ENCODE measurements at places on chromosomes 4 and X. TPM values are rescaled to one million over a fixed set of nuclear protein-coding genes. Genes with fewer than 3 reads are reported as not detected.

SLAIN2 gene
- 25.8 TPM for total RNA-seq

VCX3B gene
- total RNA-seq: not detected

MMAA gene
- total RNA-seq: 6.5 TPM

SATL1 gene
- total RNA-seq: not detected

PDGFRA gene
- 0.98 TPM for total RNA-seq

NDNF gene
- total RNA-seq: not detected

PAGE5 gene
- total RNA-seq: not detected

STATH gene
- not detected for total RNA-seq

WNK3 gene
- not detected for total RNA-seq

DNA sequence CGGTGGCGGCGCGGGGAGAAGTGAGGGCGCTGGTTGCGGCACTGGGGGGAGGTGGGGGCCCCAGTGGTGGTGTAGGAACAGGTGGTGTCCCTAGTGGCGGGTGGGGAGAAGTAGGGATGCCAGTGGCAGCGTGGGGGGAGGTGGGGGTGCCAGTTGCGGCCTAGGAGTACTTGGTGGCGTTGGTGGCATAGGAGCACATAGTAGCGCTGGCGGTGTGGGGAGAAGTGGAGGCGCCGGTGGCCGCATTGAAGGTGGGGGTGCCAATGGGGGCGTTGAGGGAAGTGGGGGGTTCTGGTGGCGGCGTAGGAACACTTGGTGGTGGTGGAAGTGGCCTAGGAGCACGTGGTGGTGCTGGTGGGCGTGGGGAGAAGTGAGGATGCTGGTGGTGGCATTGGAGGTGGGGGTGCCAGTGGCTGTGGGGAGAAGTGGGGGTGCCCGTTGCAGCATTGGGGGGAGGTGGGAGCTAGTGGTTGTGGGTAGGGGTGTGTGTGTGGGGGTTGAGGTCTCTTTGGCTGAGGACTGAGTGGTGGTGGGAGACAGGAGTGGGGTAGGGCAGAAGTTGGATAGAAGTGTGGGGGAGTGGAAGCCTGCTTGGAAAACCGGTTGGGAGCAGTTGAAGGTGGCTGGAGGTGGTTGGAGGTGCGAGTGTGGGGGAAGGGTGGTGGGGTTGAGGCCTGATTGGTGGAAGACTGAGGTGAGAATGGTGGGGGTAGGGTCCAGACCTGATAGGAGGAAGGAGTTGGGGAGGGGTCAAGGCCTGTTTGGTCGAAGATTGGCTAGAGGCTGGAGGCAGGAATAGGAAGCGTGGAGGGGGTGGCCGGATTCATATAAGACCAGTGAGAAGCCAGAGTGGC is 1.1 kb downstream of the GCNA start:
- DNase-seq: no peak

DNA sequence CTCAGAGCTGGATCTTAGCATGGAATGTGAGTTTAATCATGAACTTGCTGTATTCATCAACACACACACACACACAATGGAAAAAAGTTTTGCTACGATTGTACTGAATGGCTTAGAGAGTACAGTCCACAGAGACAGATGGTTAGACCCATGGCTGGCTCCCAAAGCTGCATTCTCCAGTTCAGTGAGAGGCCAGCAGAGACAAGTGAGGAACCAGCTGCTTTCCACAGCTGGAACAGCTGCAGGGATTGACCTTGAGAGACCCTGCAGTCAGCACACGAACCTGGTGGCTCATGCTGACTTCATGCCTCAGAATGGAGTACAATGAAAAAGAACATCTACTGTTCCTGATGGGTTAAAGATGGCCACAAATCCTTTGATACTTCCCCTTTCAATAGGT is 94.5 kb downstream of the DHX15 start:
- peak; percentile 89 for DNase-seq

GRCh38 chrX:123961268-123962005 is at the start of gene STAG2:
Gene STAG2, plus strand, starts transcription at chrX:123961706. Its CDS starts 60,922 bp downstream, at chrX:124022628.
- peak; percentile 84 for DNase-seq

- DNase-seq: peak; percentile 70
Measured at GRCh38 chrX:85963736-85964135, 83.6 kb downstream of the CHM start.

GRCh38 chr4:154939851-154940250 is 158.8 kb downstream of the RBM46 start:
- no peak for DNase-seq

DNA sequence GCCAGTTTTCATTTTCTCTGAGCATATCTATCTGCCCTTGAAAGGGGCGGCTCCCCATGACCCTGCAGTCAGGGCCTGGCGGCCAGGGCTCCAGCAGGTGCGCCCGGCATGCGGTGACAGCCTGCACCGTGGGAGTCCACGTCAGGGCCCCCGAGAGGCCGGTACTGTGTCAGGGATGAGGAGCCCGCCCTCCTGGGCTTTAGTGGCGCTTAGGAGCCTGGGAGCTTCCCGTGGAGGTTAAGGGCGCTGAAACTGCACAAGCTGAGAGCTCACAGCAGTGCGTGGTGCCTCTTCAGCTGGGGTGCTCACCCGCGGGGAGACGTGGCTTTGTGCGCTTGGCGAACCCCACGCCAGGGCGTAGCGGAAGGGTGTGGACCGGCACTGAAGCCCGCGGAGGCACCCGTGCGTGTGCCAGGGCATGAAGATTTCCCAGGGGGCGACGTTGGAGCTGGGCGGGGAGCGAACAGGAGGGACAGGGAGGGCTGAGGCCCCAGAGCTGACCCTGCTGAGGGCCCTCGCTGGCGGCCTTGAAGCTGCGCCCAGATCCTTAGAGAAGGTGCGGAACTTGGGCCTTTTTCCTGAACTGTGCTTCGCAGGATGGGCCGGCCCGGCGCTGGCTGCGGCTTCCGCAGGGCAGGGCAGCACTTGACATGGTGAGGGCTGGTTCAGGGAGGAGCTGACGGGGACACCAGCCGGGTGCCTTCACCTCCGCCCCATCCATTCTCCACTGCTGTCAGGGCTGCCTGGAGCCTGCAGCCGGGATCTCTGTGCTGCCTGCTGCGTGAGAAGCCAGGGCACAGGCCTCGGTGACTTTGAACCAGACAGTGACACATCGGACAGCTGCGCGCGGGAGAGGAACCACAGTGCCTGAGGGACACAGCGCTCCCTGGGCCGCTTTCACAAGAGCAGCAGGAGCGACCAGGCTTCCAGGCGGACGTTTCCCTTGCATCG is 32.9 kb downstream of the HTT-AS start:
- peak; percentile 85 for DNase-seq

- no peak for DNase-seq
Measured at GRCh38 chr4:127533028-127533700, 99.6 kb upstream of the INTU start.

GRCh38 chr4:184280591-184281071 is 63.0 kb upstream of the ENPP6 start:
- DNase-seq: no peak

GRCh38 chrX:138298268-138298667 is 413.2 kb downstream of the FGF13 start:
- no peak for DNase-seq

DNA sequence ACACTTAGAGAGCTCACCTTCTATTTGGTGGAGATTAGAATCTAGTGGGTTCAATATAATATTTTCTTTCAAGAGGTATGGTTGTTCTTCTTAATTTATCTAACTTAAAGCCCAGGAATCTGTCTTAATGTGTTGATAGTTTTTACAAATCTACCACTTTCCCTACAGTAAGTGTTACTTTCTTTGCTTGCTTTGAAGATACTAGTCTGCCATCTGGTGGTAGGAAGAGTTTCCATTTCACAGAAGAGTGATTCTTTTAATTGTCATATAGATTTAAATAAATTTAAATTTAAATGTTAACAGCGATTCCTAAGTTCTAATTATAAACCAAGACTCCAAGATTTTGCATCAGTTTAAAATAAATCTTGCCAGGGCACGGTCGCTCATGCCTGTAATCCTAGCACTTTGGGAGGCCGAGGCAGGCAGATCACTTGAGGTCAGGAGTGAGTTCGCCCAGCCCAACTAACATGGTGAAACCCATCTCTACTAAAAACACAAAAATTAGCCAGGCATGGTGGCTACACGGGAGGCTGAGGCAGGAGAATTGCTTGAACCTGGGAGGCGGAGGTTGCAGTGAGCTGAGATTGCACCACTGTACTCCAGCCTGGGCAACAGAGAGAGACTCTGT is 43.5 kb downstream of the NUDT9 start:
- DNase-seq: peak; percentile 53

DNA sequence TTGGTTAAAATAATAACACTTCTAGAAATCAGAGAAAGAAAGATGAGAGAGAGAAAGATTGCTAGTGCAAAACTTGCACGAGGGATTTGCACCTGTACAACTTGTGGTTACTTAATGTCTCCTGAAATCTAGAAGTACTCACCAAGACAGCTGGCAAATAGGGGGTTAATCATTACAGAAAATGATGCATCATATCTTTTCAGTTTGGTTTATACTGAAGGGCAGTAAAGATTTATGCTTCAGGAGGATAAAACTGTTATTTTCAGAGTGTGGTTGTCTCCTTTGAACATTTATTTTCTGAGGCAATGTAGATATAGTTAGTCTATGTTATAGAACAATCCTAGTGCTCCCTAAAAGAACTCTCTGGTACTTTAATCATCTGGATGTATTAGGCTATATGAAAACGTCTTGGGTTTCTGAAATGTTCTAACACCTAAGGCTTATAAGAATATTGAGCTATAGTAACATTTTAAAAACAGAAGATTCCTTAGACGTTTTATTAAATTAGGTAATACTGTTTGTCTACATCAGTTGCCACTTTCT is 13.3 kb downstream of the ATOH1 start:
- DNase-seq: no peak

- no peak for DNase-seq
Measured at GRCh38 chrX:3771766-3772165, 58.3 kb upstream of the PRKX start.

GRCh38 chr4:107058828-107059227 is 22.7 kb upstream of the DKK2 start:
- DNase-seq: peak; percentile 46

DNA sequence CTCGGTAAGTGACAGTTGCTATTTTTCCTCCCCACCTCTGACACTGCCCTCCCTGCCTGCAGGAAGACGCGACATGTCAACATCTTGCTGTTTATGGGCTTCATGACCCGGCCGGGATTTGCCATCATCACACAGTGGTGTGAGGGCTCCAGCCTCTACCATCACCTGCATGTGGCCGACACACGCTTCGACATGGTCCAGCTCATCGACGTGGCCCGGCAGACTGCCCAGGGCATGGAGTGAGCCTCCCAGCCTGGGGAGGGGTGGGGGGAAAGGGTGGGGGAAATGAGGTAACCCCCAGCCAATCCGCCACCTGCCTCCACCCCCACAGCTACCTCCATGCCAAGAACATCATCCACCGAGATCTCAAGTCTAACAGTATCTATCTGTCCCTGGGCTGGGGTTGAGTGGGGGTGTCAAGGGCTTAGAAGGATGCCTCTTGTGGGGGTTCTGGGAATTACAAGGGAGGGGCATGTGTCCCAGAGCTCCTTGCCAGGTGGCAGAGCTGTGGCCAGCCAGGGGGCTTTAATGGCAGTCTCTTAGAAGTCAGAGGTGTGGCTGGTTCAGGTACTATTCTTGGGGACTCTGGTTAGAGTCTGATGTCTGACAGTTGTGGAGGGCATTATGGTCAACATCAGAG is 7.8 kb downstream of the ARAF start:
- DNase-seq: peak; percentile 17

- DNase-seq: peak; percentile 55
Measured at GRCh38 chrX:56797574-56798338, 68.7 kb downstream of the NBDY start.

GRCh38 chrX:39736216-39737211 is 361.2 kb downstream of the BCOR start:
- DNase-seq: peak; percentile 70

- peak; percentile 56 for DNase-seq
Measured at GRCh38 chr4:77959566-77960338, 97.1 kb downstream of the MRPL1 start.

DNA sequence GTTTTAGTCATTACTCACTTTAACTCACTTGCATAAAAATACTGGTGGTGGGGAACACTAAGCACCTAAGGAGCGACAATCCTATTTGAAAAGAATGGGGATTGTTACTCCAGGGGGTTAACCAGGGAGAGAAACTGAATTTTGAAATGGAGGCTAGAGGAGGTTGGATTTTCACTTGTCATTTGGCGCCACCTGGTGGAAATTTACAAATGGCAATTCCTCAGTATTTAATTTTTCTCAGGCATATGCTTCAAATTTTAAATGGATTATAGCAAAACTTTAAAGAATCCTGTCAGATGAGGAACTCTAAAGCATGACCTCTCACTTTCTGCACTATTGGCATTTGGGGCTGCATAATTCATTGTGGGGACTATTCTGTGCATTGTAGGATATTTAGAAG is 2.7 kb upstream of the GEMIN8 start:
- peak; percentile 37 for DNase-seq

GRCh38 chrX:1618689-1619088 is 3.8 kb downstream of the ASMT start:
- DNase-seq: peak; percentile 1

DNA sequence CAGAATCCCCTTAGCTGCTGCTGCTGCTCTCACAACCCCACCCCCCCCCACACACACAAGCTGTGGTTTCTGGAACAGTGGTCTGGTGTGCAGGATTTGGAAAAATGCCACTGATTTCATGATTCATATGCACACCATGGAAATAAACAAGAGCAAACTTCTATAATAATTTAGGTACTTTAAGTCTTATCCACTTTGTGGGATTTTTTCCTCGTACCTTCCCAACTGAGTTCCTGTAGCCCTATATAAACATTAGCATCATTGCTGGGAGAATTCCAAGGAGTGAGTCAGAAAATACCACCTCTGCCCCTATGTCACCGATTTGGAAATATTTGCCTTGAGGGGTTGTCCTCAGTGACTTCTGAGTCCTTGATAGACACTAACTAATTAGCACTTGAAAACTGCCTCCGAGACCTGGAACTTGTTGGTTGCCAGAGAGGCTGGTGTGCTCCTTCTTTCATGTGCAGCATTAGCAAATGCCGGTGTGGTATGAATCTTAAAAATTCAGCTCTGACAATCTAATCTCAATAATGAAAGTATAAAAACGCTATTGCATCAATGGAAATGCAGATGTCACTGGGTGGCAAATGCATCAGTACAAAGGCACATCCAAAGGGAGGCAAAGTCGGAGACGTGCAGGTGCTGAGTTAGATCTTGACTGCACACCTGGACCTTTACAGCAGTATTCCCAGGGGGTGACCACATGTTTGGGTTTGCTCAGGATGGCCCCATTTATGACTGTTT is 61.8 kb downstream of the CPE start:
- peak; percentile 38 for DNase-seq

DNA sequence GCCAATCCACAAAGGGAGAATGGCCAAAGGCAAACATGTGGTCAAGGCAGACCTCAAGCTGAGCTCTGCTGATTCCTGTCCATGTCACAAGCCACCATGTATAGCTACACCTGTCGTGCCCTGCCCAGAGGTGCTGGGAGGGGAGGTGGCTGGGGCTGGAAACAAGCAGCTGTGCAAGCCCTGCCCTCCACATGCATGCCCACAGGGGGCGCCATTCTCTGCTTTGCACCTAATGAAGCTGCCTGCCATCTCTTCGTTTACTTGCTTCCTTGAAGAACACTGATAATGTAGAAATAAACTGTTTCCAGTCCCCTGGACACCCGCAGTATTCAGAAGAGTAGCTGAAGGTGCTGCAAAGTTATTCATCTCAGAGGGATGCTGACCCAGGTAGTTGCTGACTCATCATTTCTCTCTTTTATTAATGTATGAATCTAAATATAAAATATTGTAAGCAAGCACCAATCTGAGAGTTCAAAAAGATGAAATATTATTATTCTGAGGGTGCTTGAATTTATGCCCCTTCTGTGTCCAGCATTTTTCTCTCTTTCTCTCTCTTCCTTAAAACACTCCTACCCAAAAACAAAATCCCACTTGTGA is 278.6 kb downstream of the ADGRA3 start:
- peak; percentile 18 for DNase-seq

GRCh38 chrX:134846042-134846441 is 144.7 kb upstream of the SMIM10 start:
- no peak for DNase-seq
